ENCODE measurements at places on chromosomes 3 and 15.

DNA sequence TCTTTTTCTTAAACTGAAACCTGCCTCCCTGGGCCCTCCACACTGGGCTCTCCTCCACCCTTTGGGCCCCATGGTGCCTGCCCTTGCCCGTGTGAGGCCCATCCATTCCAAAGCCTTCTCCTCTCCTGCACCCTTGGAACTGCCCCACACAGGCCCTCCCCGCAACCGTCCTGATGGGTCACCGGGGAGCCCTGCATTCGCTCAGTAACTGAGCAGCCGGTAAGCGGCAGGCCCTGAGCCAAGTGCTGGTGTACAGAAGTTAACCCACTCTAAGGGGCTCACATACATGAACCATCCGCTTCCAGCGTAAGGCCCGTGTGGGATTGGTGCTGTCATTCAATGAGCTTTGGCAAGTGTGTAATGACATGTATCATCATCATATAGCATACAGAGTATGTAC is 5.4 kb upstream of the LRRC15 start:
- no peak for DNase-seq

GRCh38 chr3:124565013-124565412 is 165.2 kb upstream of the UMPS start:
- DNase-seq = peak; percentile 33

GRCh38 chr3:36434687-36435426 is 54.6 kb downstream of the STAC start:
- no peak for DNase-seq

GRCh38 chr15:40053831-40054604 is 15.0 kb upstream of the SRP14 start:
- DNase-seq = no peak

- DNase-seq = no peak
Observed at GRCh38 chr15:80530737-80531365, 126.7 kb downstream of the ARNT2 start.

GRCh38 chr3:141370065-141370533 is 1.8 kb downstream of the ZBTB38 start:
- peak; percentile 32 for DNase-seq

DNA sequence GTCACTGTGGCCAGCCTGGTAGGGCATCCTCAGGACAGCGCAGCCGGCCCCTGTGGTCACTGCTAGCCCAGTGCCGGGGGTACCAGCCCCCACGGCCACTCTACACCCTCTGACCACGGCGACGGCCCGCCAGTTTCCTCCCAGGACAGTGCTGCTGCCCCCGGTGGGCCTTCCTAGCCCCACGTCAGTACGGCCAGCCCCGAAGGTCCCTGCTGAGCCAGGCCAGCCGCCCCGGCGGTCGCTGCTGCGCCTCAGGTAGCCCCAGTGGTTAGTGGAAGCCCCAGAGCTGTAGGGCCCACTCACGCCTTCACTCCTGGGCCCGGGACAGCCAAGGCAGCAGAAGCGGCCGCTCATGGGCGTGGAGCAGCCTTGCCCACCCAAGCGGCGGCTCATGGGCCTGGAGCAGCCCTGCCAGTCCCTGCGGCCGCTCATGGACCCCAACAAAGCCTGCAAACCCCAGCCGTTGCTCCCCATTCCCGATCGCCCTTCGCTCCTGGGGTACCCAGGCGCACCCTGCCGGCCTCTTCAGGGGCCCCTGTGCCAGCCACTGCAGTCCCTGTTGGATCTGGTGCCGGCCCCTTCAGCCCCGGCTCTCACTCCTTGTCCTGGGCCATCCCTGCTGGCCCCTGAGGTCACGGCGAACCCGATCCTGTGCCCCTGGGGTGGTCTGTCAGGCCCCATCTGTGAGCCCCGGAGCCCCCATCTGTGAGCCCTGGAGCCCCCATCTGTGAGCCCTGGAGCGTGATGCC is 9.5 kb upstream of the ROPN1B start:
- no peak for DNase-seq

DNA sequence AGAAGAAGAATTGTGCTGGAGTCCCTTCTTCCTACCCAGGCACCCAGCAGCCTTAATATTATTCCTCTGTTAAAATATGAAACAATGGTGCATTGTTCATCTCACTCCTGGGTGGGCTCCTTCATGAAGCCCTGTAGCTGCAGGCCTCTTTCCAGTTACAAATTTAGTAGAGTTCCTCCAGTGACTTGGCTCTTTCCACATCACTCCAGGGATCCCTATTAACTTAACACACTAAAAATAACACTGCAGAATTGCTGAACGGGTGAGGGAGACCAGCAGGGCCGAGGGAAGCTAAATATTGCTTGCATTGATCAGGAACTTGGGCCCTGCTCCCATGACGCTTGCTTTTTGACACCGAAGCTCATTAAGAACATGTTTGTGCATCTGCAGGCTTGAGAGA is 142.3 kb downstream of the PDCD6IP start:
- DNase-seq = no peak

- no peak for DNase-seq
Observed at GRCh38 chr3:11138371-11138770, 15.9 kb upstream of the HRH1 start.

DNA sequence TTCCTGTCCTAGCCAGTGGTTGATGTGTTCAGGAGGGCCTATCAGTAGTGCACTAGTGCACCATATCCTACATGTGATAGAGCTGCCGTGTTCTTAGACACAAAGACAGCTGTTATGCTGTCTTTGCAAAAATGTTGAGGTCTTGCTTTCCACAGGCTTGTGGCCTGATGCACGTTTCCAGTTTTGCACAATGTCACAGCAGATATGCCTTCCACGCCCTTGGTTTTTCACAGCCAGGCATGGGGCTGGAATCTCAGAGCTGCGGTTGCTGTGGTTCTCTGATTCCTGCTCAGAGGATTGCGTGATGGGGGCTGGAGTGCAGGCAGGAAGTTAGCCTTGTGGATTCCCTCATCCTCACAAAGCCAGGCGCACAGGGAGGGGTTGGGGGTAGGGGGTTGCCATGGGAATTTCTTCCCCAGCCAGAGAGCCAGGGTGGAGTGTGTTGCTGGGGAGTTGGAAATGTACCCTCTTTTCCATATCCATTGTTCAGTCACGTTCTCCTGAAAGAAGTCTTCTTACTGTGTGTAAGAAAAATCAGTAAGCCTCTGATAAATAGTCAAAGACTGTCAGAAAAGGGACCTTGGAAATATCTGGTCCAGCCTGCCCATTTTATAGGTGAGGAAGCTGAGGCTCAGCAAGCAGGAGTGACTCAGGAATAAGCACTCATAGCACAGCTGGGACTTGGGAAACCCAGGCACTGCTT is 79.4 kb downstream of the SMAD3 start:
- DNase-seq = no peak

- no peak for DNase-seq
Observed at GRCh38 chr3:55780913-55781312, 293.8 kb upstream of the WNT5A start.

DNA sequence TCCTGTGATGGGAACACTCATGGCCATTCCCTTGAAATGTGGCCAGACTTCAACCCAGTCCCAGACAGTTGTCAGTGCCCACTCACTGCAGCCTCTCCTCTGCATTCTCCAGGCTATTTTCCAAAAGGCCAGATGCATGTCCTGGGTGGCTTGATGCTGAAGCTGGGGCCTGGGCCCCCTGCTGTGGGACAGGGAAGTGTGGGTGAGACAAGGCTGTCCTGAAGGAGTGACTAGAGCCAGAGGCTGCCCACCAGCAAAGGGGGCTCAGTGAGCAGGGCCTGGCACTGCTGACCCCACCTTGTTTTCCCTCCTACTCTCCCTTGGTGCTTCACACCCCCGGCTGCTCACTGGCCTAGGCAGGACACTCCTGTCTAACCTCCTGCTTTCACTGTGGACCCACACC is 11.9 kb downstream of the CISH start:
- no peak for DNase-seq

DNA sequence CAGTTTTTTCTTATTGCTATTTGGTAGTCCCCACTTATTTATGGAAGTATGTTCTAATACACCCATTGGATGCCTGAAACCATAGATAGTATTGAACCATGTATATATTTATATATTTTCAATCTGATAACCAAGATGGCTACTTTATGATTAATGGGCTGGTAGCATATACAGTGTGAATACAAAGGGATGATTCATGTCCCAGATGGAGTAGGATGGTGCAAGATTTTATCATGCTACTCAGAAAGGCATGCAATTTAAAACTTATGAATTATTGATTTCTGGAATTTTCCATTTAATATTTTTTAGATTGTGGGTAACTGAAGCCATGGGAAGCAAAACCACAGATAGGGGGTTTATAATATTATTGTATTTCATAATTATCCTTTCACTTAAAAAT is 35.2 kb downstream of the AP4E1 start:
- no peak for DNase-seq

DNA sequence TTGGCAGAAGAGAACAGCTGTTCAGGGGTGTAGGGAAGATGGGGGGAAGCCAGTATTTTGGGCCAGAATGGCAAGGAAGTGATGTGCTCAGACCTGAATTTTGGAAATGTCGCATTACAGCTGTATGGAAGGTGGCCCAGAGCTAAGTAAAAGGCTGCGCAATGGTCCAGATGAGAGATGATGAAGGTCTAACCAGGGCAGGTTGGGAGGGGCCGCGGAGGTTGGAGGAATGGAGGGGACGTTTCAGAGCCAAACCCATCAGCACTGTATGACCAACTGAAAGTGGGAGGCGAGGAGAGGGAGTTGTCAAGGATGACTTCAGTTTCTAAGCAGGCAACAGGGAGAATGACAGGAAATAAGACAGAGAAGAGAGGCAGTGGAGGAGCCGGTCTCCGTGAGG is 60.8 kb downstream of the ADCY5 start:
- DNase-seq = no peak

- DNase-seq = no peak
Observed at GRCh38 chr3:25344670-25345069, 83.4 kb upstream of the RARB start.

DNA sequence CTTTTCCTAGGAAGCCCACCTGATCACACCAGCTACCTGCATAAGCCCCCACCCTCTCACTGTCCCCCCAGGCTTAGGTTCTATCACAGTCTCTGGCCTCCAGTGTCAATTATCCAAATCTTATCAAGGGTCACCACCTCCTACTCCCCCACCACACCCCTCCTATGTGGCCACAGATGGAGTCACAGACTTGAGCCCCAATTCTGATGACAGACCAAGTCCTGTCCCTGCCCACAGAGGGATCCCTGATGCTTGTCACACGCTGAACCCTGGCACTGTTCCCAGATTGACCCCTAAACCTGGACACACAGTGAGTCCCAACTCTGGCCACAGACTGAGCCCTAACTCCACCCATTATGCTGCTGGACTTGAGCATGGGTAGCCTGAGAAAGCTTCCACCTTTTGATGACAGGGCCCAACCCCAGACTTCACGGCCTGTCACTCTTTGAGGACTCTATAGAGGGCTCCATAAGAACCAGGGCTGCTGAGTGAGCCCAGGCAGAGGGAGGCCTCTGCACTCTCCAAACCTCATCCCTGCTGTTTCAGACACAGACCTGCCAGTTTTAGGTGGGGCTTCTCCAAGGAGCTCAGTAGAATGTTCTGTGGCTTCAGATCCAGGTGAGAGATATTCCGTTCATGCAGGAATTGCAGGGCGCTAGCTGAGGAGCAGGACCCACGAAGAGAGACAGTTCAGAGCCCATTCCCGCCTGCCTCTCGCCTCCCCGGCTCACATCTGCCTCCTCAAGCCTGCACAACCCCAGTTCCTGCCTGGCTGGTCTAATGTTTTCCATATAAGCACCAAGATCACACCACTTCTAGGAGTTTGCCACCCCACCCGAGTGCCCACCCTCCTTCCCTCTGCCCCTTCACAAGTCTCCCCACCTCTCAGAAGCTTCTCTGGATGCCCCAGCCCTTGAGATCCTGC is 1.8 kb downstream of the ULK3 start:
- DNase-seq = no peak
